T-cell (primary cell): ENCODE measurements at places on chromosomes 4 and X. TPM values are rescaled to one million over a fixed set of nuclear protein-coding genes. Genes with fewer than 3 reads are reported as not detected.

PPARGC1A gene
- total RNA-seq = not detected

GYPA gene
- total RNA-seq = not detected

PCSK1N gene
- total RNA-seq = 10.6 TPM

SPINK2 gene
- 2.0 TPM for total RNA-seq

CPXCR1 gene
- not detected for total RNA-seq

- no peak overlapping the region for H3K27ac ChIP-seq
- DNase-seq = no peak
- H3K36me3 ChIP-seq = no peaks in the 10 kb centered on the region
- H3K27me3 ChIP-seq = no peaks in the 10 kb centered on the region
- H3K4me1 ChIP-seq = no peaks in the 10 kb centered on the region
These were observed 366.5 kb downstream of the BCOR start for GRCh38 chrX:39731330-39731667.

GRCh38 chr4:40546969-40547788, 82.5 kb downstream of the RBM47 start:
- H3K4me1 ChIP-seq = peaks cover 3% of the 10 kb centered on the region
- no peaks in the 10 kb centered on the region for H3K36me3 ChIP-seq
- no peak overlapping the region for H3K4me3 ChIP-seq
- no peaks in the 10 kb centered on the region for H3K27me3 ChIP-seq
- DNase-seq = no peak

DNA sequence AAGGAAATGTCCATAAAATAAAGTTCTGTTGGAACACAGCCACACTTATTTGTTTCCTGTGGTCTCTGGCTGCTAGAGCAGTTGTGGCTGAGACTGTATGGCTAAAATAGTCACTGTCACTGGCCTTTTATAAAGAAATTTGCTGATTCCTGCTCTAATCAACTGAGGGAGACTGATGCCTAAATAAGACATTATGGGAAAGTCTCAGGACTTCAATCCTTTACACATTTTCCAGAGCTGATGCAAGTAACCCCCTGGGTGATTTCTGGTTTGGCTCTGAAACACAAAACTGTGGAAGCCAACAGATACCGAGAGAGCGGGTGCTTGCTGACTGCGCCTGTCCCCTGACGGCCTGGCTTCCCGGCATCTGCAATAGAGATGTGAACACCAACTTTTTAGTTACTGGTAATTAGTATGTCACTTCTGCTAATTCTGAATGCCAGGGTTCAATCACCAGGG, 64.0 kb downstream of the POLR2B start:
- H3K4me3 ChIP-seq = no peak overlapping the region
- no peaks in the 10 kb centered on the region for H3K4me1 ChIP-seq
- no peak overlapping the region for H3K27ac ChIP-seq
- peaks cover 25% of the 10 kb centered on the region for H3K27me3 ChIP-seq
- DNase-seq = no peak

DNA sequence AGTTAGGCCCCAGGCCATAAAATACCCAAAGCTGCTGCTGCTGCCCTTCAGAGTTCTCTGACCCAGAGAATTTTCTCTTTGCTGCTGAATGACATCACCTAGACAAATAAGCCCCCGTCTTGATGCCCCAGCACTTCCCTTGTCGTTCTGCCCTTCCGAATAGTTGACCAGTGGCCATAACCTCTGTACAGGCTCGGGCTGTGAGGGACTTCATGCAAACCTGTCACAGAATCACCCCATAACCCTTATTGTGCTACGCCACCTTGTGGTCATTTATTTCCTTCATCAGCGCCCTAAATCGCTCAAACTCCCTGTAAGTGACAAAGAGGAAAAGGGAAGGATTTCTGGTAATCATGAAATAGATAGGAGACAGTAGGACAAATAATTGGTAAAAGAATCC, 18.8 kb downstream of the SPACA5 start:
- H3K4me3 ChIP-seq = no peak overlapping the region
- DNase-seq = peak; percentile 76
- peaks cover 10% of the 10 kb centered on the region for H3K4me1 ChIP-seq
- no peaks in the 10 kb centered on the region for H3K27me3 ChIP-seq

DNA sequence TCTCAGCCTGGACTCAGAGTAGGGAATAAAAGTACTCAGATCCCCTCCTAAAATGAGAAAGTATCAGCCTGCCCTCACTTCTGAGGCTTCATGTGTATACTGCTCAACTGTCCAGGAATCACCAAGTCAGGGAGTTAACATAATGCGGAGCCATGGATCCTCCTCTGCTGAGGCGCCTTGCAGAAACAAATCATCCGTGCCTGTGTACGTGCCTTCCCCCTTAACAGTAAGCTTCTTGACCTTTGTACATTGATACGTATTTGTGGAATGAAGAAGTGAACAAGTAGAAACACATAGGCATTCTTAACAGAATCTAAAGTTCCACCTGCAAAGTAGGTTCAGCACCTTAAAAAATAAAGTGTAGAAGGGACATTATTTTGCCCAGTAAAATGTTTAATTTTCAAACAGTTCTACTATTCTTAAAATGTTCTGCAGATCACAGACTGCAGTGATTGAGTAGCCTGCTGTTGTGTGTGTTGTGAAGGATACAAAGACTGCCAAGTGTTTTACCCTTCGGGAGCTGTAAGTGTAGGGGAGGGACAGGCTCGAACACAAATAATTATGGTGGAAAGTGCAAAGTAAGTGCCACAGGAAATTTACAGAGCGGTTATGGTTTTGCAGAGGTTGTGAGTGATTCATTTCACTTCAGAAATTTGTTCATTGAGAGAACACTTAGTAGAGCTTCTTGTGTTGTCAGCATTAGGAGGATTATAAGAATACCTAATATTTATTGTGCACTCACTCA, 61.9 kb downstream of the ARHGAP10 start:
- no peaks in the 10 kb centered on the region for H3K36me3 ChIP-seq
- DNase-seq = no peak
- peak overlapping the region; percentile 26 for H3K27ac ChIP-seq
- peaks cover 15% of the 10 kb centered on the region for H3K4me1 ChIP-seq
- H3K27me3 ChIP-seq = no peaks in the 10 kb centered on the region

- H3K36me3 ChIP-seq = no peaks in the 10 kb centered on the region
- H3K4me3 ChIP-seq = no peak overlapping the region
- H3K27me3 ChIP-seq = no peaks in the 10 kb centered on the region
- DNase-seq = no peak
These were observed 532.2 kb upstream of the AGA start for GRCh38 chr4:177974461-177974860.

DNA sequence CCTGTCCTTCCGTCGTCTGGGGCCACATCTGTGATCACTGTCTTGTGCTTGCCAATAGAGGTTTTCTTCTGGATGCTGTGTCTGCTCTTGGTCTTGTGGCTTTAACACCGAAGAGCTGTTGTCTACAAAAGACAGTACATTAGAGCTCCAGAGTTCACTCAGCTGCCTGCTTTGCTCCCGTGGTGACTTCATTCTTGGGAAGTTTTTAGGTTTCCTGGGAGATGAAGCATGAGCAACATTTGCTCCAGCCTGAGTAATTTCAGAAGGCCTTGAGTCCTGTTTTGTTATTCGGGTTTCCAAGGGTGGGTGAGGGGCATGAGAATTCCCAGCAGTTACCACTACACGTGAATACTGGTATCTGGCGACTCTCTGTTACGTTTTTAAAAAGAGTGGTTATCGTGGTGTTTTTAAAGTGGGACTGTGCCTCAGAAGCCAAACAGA, 189.2 kb downstream of the SHROOM3 start:
- no peak overlapping the region for H3K27ac ChIP-seq
- H3K4me1 ChIP-seq = no peaks in the 10 kb centered on the region
- no peak overlapping the region for H3K4me3 ChIP-seq
- H3K27me3 ChIP-seq = no peaks in the 10 kb centered on the region
- no peak for DNase-seq

GRCh38 chrX:15977644-15978043, 123.0 kb upstream of the AP1S2 start:
- H3K27me3 ChIP-seq = no peaks in the 10 kb centered on the region
- no peak overlapping the region for H3K4me3 ChIP-seq
- no peak overlapping the region for H3K27ac ChIP-seq
- H3K4me1 ChIP-seq = no peaks in the 10 kb centered on the region
- DNase-seq = no peak

- H3K4me3 ChIP-seq = no peak overlapping the region
- H3K4me1 ChIP-seq = no peaks in the 10 kb centered on the region
- no peak overlapping the region for H3K27ac ChIP-seq
- no peaks in the 10 kb centered on the region for H3K27me3 ChIP-seq
- DNase-seq = no peak
- H3K36me3 ChIP-seq = no peaks in the 10 kb centered on the region
These were observed 587.4 kb downstream of the RPA4 start for GRCh38 chrX:97471071-97471470.

- H3K27ac ChIP-seq = no peak overlapping the region
- no peaks in the 10 kb centered on the region for H3K36me3 ChIP-seq
These were observed 276.3 kb downstream of the DCTD start for GRCh38 chr4:182640932-182641331.

GRCh38 chr4:186029571-186030398, 39.2 kb upstream of the TLR3 start:
- H3K27me3 ChIP-seq = peaks cover 4% of the 10 kb centered on the region
- H3K4me1 ChIP-seq = no peaks in the 10 kb centered on the region
- no peak overlapping the region for H3K27ac ChIP-seq
- no peaks in the 10 kb centered on the region for H3K36me3 ChIP-seq
- no peak overlapping the region for H3K4me3 ChIP-seq
- no peak for DNase-seq
